ENCODE measurements at places on chromosomes 5 and 9. TPM values are rescaled to one million over a fixed set of nuclear protein-coding genes. Genes with fewer than 3 reads are reported as not detected.

DNA sequence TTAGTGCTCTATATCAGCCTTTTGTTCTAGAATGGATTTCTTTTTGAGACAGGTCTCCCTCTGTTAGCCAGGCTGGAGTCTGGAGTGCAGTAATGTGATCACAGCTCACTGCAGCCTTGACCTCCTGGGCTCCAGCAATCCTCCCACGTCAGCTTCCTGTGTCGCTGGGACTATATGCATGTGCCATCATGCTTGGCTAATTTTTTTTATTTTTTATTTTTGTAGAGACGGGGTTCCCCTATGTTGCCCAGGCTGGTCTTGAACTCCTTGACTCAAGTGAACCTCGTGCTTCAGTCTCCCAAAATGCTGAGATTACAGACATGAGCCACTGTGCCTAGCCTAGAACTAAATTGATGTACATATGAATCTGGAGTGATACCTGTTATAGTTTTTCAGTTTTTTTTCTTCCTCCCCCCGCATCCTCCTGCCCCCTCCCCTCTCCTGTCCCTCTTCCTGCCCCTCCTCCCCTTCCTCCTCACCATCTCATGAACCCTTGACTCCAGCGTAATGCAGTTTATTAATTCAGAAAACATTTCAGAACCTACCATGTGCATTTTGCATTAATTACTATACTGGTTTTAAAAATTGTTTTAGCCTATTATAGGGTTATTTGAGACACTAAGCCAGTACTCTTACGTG lies 37.4 kb upstream of the TNFAIP8 start:
- no peak for DNase-seq

DNA sequence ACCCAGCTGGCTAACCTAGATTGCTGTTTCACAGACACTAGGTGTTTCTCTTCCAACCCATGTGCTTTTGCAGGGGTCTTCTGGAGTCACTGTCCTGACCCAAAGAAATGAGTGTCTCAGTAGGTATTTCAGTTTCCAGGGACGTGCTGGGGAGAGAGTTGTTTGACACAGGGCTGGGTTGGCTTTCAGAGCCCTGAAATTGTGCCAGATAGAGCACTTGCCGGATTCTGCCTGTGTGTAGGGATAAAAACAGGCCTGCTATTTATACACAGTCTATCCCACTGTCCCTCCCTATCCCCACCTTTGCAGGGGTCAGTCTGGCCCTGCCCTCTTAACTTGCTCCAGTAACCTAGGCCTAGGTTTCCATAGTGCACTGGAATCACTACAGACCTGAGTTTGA lies 957 bp upstream of the HBEGF start:
- peak; percentile 6 for DNase-seq

GRCh38 chr5:65072850-65073249 lies 304.1 kb downstream of the CWC27 start:
- DNase-seq, result no peak

GRCh38 chr9:14318934-14319580 lies 5.1 kb upstream of the NFIB start:
- no peak for DNase-seq

The CDC20B gene
- not detected for total RNA-seq

- DNase-seq, result no peak
Observed at GRCh38 chr5:81971111-81971711, 612 bp upstream of the ATG10 start.

DNA sequence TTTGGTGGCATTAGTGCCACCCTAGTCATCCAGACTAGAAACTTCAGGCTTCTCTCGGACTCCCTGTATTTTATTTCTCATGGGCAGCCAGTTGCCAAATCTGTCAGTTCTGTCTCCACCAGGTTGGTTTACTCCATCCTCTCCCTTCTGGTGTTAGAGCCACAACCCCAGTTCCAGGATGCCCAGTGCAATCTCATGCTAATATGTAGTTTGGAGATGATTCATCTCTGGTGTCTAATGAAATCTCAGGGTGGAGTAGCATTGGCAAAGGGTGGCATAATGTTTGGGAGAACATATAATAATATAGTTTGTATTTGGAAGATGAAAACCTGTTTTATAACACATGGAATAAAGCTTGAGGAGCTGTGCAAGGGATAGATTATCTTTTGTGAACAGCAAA lies 30.2 kb downstream of the SLC46A2 start:
- no peak for DNase-seq

- no peak for DNase-seq
Observed at GRCh38 chr5:31771500-31771899, 132.6 kb downstream of the PDZD2 start.

DNA sequence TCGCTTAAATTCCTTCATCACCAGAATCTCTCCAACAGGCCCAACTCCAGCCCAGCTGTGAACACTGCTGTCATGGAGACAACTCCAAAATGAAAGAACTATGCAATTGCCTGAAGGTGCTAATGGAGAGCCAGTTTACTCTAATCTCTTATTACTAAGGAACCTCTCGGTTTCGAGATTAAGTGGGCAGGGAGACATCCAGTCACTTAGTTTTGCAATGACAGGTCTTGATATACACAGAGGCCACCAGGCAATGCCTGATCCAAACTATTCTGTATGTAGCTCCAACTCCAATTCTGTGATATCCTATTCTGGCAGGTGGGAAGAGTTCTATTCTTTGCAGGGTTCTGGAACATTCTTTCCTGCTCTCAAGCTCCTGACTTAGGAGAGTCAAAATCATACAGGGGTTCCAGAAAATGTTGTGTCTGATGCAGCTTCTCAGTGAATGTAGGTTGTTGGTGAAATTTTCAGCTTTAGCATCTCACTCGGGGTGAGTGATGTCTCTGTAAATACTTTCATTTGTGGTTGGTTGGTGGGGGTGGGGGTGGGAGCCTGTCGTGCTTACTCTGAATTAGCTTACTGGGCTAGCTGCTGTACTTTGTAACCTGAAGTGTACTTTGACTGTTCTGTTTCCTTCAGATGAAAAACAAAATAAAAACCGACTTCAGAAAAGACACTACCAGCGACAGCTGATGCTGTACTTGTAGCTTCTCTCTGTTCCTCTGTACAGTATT lies 170.9 kb downstream of the PALM2AKAP2 start:
- no peak for DNase-seq

The ZNF618 gene
- 25.5 TPM for total RNA-seq

GRCh38 chr5:43353668-43354067 lies 40.5 kb upstream of the HMGCS1 start:
- no peak for DNase-seq

The PPP2R2B gene
- 0.35 TPM for total RNA-seq

DNA sequence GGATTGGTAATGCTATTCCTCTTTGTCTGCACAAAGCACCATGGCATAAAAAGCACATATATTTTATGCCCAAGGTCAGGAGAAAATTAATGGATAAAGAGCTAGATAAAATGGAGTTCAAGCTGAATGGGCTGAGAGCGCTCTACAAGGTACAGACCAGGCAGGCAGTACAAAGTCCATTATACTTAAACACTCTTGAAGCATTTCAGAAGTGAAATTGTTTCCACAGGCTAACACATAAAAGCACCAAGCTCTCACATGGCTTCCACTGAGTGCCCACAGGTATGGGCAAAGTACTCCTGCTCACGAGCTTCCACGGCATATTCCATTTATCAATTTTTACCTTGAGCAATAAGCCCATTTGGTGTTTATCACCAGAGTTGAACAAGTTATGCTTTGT lies 771.2 kb upstream of the DMAC1 start:
- DNase-seq, result no peak

GRCh38 chr5:150081541-150082283 lies 4.6 kb downstream of the CSF1R start:
- DNase-seq, result no peak

GRCh38 chr5:172127581-172127980 lies 60.4 kb downstream of the STK10 start:
- no peak for DNase-seq

DNA sequence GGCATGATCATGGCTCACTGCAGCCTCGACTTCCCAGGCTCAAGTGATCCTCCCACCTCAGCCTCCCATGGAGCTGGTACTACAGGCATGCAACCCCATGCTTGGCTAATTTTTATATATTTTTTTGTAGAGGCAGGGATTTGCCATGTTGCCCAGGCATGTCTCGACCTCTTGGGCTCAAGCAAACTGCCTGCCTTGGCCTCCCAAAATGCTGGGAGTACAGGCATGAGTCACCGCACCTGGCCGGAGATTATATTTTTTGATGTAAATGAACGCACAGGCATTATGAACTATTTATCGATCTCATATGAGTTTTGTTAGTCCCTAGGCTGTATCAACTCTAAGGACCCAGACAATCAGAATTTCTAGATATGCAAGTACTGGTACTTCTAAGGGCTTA lies 25.5 kb upstream of the CEP120 start:
- no peak for DNase-seq

The MPDZ gene
- 60.4 TPM for total RNA-seq

DNA sequence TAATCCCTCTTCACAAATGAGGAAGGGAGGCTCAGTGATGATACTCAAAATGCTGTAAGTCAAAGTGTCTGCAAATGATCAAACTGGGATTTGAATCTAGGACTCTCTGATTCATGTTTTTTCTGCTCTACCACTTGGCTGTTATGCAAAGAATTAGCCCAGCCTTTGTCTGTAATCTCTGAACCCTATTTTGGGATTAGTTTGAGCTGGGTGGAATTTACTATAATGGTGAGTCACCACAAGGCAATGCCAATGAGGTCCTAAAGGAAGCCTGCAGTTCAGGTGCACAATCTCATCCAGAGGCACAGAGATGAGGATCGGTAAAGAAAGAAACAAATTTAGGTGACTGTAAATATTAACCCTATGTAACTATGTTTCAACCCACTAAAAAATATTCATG lies 29.2 kb downstream of the RFK start:
- DNase-seq, result no peak
